Panc1 (cell line): ENCODE measurements at places on chromosomes 4 and X.

GRCh38 chrX:9033989-9034388, at the start of gene FAM9B:
Gene FAM9B, minus strand, starts transcription at chrX:9034127. Its CDS starts 1,141 bp downstream, at chrX:9032986.
- no peak for DNase-seq

DNA sequence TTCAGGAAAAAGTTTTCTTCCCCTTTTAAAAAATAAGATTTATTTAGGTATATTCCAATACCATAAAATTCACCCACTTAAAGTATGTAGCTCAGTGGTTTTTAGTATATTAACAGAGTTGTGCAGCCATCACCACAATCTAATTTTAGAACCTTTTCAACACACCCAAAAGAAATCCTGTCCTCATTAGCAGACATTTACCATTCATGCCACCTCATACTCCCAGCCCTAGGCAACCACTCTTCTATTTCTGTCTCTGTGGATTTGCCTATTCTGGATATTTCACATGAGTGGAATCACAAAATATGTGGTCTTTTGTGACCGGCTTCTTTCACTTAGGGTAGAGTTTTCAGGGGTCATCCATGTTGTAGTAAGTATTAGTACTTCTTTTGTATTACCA, 7.4 kb downstream of the ZNF81 start:
- DNase-seq = no peak

DNA sequence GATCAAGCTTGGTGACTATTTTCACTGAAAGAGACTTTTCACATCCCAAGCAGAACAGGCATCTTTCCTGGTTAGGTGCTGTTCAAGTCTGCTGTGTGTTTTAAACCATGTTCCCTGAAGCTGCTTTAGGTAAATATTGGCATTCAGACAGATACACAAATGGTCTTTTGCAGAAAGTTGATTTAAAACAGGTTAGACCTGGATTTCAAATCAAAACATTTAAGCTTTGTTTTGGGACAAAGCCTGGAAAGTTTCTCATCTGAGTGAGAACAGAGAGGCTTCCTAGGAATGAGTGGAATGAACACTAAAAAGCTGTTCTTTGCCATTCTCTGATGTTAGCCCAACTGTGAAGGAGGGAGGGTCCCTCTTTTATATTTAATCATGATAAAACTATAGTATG, 10.1 kb downstream of the ANXA3 start:
- DNase-seq = no peak

DNA sequence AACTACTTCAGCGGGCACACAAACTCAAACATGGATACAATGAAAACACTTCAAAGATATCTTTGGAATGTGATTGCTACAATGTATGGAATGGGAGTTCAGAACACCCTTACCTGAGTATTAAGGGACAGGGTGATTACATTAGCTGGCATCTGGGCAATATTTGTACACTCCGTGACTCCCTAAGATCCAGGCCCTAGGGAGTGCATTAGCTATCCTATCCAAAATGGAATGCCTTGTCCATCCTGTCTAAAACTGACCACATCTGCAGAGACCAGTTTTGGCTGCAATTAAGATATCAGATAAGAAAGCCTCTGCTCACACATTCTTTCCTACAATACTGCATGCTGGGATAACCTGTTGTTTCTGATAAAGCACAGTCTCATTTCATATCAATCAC, 176.6 kb upstream of the EMCN start:
- no peak for DNase-seq

DNA sequence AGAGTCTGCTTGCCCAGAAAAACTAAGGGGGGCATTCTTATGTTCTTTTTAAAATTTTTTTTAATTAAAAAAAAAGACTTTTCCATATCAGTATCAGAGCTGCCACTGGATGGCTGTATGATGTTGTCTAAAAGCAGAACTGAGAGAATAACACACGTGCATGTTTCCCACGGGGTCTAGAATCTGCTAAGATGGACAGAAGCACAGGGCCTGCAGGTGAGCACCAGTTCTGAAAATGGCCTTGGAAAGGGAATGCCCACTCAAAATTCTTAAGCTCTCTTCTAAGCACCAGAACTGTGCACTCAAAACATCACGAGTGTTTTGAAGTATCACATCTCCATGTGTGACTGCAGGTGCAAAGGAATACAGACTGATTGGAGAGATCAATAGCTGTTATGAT, 61.1 kb downstream of the ARAP2 start:
- no peak for DNase-seq

DNA sequence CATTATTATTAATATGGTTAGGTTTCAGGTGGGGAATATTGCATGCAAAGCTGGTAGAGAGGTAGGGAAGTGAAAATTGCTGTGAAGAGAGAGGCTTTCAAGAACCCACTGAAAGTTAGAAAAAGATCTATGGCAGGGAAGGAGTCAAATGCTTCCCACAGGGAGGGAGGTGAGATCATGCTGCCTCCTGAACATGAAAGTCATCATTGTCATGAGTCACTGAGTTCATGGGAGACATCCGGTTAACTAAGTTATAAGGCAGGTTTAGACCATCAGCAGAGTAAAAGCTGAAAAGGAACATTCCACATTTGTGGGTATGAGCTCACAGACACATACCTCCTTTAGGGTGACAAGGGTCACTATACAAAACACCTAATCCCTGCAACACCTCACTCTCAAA, 16.2 kb downstream of the GATB start:
- DNase-seq = peak; percentile 79

DNA sequence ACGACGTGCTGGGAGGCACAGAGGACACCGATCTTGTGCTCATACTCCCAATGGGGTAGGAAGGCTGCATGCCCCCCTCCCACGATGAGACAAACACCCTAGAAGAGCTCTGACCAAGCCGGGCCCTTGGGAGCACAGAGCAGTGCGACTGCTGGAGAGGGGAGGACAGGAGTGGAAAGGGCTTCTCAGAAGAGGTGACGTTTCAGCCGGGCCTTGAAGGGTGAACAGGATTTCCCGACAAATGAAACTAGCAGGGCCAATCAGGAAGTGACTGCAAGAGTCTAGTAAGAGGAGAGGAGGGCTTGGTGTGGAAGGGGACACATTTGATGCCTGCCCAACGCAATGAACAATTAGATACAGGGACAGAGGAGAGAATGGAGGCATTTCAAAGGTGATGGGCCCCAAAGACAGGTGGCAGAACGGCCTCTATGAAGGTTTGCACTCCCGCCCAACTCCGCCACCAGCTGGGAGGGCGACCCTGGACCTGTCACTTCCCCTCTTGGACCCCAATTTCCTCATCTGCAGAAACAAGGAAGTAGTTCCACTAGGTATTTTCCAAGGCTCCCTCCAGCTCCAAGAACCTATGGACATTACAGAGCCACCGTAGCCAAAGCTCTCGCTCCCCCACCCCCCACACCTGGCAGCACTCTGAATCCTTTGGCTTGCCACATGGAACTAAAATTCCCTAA, 3.9 kb downstream of the HCFC1 start:
- DNase-seq = no peak

- no peak for DNase-seq
Observed at GRCh38 chrX:148540114-148540513, 39.7 kb downstream of the AFF2 start.

GRCh38 chrX:65607070-65607742, 60.2 kb upstream of the MSN start:
- DNase-seq = no peak

GRCh38 chr4:111639120-111639690, 506.0 kb upstream of the FAM241A start:
- DNase-seq = no peak

DNA sequence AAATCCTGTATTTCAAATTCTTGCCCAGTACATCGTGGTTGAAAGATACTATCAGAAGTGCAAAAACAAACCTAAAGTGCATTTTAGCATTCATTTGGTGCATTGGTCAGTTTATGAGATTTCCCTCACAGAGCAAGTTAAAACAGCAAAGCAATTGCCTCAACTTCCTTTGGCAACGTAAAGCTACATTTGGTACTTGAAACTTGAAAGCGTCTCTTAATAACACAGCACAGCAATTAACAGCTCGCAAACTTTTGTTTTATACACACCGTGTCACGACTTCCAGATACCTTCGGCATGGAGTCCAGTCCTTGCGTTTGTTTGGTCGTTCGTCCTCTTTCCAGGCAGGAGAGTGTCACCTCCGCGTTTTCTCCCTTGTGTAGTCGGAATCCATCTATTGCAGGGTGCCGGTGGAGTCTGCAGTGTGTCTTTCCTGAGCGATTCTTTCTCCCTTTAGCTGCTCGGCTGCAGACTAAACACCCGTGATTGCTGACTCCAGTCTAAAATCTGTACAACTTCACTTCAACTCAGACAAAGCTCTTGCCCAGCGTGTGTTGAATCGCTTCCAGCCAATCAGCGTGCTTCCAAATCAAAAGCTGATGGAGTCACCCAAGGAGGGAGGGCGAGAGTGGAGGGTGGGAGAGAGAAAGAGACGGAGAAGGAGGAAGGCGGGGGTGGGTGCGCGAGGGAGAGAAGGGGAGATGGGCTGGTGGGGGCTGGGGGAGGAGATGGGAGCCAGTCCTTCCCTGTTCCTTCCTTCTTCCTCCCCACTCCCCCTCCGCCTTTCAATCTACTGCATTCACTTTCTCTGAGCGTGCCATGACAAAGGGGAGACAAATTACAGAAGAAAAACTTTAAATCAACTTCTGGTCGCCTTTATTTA, at the start of gene PCDH18:
Gene PCDH18, minus strand, starts transcription at position 509 of the 883 bp plus-strand sequence. Its CDS starts 406 bp downstream, at position 103.
- no peak for DNase-seq

DNA sequence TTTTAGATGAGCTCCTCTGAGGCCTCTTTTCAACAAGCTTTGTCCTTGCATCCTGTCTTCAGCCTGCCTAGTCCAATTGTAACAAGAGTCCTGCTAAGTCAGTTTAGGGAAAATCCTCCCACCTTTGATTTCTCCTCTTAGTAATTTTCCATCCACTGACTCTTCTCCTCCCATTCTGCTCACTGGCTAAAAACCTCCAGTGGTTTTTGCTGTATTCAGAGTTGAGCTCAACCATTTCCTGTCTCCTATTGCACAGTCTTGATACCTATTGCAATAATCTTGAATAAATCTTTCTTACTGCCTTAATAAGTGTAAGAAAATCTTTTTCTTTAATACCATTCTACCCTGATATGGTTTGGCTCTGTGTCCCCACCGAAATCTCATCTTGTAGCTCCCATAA, 117.8 kb upstream of the ENPP6 start:
- DNase-seq = no peak

DNA sequence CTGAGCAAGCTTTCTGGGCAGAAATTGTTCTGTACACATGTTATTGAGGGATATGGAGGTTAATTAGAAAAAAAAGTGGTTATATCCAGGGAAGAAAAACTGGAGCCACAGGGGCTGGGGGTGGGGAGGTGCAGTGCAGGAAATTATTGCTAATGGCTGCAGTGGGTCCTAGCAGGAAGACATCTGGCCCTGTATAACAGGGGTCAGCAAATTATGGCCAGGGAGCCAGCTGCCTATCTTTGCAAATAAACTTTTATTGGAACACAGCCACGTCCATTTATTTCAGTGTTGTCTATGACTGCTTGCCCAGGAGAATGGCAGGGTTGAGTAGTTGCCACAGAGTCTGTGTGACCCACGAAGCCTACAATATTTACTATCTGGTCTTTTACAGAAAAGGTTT, 23.4 kb upstream of the PRPS2 start:
- no peak for DNase-seq

DNA sequence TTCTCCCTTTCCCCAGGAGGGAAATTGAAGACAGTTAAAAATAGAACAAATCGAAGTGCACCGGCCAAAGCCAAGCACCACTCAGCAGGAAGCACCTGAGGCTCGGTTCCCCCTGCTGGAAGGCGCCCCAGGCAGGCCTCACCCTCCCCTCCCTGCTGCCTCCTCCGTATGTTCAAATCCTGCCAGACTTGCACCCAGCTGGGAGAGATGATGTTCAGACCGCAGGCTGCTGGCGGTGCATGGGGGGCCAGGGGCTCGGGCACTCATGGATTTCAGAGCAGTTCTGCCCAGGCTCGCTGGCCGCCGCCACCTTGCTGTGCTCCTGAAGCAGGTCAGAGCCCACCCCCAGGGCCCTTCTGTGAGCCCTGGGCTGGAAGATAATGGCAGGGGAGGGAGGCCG, 91.4 kb downstream of the DCTD start:
- DNase-seq = no peak

DNA sequence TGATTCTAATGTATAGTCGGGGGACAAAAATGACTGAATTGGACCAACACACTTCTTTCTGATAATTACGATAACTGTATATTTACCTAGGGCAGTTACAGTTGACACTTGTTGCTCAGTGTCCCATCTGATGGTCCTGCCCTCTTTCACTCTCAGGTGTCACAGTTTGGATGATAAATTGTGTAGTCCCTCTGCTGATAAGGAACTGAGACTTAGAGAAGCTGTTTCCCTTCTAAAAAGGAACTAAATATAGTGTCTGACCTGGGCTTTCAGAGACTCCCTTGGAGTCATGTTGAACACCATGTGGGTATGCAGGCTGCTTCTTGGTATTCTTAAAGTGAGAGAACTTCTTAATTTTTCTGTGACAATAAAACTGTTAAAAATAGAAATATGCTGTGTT, 23.7 kb upstream of the PNPLA4 start:
- no peak for DNase-seq
